Stimulated activated CD8-positive, alpha-beta memory T cell treated with anti-CD3 and anti-CD28 coated beads, Interleukin-4, amount 100 ng/mL, for 1 hour (primary cell): ENCODE measurements at places on chromosomes 4 and X.

- no peak for DNase-seq
Measured at GRCh38 chr4:7343950-7344349, 90.8 kb downstream of the PSAPL1 start.

DNA sequence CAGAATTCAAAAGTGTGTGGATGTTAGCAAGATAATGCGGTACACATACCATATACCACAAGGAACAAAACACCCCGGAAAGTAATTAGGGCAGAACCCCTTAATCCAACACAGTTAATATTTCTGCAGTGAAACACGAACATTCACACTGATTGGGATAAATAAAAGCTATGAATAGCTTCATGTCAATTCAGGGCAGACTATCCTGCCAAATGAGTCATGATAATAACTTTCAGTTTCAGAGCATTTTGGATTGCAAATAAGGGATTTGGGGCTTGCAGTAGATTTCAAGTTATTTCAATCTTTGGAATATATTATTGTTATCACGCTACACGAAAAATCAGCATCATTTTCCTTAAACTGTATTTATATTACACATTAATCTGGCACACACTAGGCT lies 24.3 kb downstream of the IRF2 start:
- no peak for DNase-seq

- DNase-seq = no peak
Measured at GRCh38 chr4:124028182-124028581, 631.6 kb downstream of the SPRY1 start.

- no peak for DNase-seq
Measured at GRCh38 chrX:71515038-71515396, 17.9 kb upstream of the OGT start.

- DNase-seq = no peak
Measured at GRCh38 chr4:33302321-33302720, 2582.2 kb downstream of the PCDH7 start.

GRCh38 chrX:12497832-12498591 lies 293.2 kb upstream of the PRPS2 start:
- no peak for DNase-seq

GRCh38 chrX:43881410-43882293 lies 598 bp downstream of the MAOB start:
- DNase-seq = no peak

- no peak for DNase-seq
Measured at GRCh38 chrX:21383546-21383945, 9.3 kb downstream of the CNKSR2 start.

DNA sequence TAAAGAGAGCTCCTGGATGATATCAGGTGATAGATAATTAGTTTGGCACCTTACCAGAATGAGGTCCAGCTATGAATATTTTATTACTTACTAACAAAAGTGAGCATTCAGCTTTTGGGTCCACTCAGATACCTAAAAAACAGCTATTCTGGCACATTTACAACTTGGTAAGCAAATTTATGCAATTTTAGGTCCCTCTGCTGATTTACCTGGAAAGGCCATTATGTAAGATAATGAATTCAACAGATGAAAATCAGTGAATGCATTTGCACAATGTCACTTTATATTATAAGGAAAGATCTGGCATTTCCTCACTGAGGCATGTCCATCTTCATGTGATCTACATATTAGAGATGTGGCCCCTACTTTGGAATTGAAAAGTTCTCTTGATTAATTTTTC lies 517.0 kb downstream of the SPRY1 start:
- DNase-seq = no peak

DNA sequence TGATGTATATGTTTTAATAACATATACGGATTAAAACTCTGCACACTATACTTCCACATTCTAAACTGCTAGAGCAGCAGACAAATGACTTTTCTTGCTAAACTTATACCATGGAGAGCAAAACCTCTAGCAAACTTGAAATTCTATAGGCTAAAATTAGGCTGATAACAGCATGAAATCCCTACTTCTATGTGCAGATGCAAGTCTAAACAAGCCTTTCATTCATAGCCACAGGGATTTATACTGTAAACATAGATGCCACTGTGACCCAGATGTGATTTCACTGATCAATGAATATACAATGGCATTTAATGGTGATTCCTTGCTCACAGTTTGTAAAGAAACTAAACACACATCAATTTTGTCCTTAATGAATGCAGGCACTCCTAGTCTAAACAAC lies 151.0 kb downstream of the ANTXR2 start:
- DNase-seq = no peak

- DNase-seq = no peak
Measured at GRCh38 chr4:110877778-110878370, 255.0 kb upstream of the PITX2 start.

DNA sequence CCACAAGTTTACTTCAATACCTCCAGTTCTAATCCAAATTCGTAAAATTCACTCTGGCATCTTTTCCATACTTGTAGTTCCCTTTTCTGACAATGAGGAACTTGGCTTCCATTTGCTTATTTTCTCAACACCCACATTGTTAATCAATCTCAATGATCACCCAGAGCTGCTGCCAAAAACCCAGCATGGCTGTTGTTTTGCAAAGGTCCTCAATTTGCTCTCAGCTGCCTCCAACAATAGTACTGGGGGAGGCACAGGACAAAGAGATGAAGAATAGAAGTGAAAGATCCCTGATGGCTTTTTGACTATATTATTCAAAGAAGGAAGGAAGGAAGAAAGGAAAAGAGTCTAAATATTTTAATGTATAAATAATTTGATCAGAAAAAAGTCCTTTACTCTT lies 847.8 kb downstream of the RAPGEF2 start:
- no peak for DNase-seq

DNA sequence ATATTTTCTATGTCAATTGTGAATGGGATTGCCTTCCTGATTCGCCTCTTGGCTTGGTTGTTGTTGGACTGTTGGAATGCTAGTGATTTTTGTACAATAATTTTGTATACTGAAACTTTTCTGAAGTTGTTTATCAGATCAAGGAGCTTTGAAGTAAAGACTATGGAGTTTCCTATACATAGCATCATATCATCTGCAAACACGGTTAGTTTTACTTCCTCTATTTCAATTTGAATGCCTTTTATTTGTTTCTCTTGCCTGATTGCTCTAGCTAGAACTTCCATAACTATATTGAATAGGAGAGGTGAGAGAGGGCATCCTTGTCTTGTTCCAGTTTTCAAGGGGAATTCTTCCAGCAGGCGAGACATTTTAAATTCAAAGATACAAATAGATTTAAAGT lies 226.5 kb downstream of the FBXO8 start:
- no peak for DNase-seq

DNA sequence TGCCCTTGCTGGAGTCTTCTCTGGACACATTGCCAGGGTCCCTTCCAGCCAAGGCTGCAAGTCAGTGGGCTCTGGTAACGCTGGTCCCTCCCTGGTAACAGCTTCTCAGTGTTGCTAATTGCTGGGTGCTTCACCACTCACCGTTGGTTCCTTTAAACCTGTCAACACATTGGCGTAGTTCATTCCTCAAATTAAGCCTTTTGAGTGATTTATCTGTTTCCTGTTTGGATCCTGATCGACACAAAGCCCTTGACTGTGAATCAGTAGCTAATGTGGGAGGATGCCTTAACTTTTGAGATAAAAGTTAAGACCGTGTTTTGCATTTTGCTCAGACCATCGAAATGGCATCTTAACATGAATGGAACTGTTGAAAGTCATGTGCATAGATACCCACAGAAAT lies 125.9 kb downstream of the AMELX start:
- DNase-seq = no peak

DNA sequence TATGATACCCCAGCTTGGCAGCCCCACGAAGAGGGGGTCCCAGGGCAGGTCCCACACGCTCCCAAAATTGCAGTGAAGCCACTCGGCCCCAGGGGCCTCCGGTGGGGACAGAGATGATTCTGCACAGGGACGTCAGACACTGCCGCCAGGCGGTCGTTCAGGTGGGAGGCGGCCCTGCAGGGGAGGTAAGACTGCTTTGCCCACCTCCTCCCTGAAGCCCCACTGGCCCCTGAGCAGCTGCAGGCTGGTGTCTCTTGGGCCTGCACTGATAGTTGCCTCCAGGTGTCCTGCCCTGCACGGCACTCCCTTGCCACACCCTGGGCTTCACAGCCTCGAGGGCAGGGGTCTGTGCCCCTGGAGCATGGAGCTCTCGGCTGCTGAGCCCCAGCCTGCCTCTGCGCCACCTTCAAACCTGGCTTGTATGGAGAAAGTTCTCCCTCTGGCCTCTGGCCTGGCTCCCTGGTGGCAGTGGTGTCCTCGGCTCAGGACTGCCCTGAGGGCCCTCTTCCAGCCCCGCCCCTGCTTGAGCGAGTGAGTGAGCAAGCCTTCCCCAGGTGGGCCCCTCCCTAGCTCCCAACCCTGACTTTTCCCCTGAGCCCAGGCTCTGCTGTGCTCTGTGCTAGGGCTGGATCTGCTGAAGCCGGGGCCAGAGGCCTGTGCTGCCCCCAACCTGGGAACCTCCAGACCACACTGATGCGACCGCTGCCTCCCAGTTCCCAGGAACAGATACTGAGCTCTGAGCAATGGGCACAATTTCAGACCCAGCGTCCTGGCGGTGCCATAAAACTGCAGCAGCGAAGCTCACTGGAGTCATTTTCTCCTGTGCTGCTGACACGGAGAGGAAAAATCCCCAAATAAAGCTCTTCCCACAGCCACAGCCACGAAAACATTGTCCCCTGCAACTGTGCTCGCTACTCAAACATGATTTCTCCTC lies 16.1 kb downstream of the ADRA2C start:
- DNase-seq = no peak

GRCh38 chr4:78629991-78630541 lies 78.5 kb downstream of the ANXA3 start:
- no peak for DNase-seq

GRCh38 chrX:118666521-118666920 lies 60.9 kb upstream of the IL13RA1 start:
- no peak for DNase-seq

GRCh38 chr4:84221704-84222103 lies 277.4 kb downstream of the NKX6-1 start:
- DNase-seq = no peak

DNA sequence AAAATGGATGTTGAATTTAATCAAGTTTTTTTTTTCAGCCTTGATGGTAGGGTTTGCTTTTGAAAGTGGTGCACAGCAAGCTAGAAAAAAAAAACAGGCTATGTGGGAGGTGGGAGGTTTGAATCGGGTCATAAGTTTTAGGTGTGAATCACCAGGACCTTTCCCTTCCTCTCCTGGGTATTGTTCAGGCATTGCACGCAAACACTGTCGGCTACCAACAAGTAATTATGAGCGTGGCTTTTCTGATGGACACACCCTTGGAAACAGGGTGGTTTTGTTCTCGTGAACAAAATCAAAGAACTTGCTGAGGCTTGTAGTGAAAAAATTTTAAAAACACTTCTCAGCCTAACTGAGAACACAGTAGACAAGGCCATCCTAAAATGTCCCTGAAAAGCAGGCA lies 18.1 kb downstream of the PIR start:
- no peak for DNase-seq

GRCh38 chrX:39491548-39492297 lies 606.0 kb downstream of the BCOR start:
- DNase-seq = no peak

DNA sequence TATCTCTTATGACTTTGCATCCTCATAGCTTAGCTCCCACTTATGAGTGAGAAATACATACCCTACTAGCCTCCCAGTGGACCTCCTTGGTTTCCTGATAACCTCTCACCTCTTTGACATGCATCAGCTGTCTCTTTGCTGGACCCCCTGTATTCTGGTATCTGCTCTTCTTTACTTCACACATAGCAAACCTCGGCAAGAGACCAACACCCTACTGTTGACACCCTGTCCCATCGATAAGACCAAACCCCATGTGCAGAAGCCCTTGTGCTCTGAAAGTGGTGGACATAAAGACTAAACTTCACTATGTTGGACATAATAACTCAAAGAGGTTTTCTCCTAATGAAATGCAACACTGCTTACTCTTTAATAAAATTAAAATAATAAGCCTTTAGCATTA lies 75.7 kb downstream of the RNF150 start:
- no peak for DNase-seq

DNA sequence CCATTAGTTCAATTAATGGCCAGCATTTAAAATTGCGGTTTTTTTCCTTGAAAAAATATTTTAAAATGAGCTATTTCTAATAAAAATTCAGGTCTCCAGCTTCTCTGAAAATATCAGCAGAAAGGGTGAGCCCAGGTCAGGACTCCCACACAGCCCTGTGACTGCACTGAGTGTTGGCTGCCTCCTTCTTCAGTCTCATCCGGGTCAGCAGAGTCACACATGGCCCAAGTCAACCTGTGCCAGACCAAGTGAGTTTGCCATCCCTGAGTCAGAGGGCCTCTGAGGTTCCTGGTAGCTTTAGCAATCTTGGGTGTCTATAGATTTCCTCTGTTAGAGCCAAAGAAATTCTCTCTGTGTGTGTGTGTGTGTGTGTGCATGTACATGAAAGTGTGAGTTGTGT lies 22.1 kb upstream of the MSX1 start:
- DNase-seq = no peak

- no peak for DNase-seq
Measured at GRCh38 chrX:49077941-49078340, 1.7 kb downstream of the WDR45 start.

GRCh38 chr4:121096629-121097028 lies 24.3 kb upstream of the NDNF start:
- DNase-seq = no peak

GRCh38 chrX:133609166-133609565 lies 193.9 kb upstream of the GPC4 start:
- DNase-seq = no peak

- no peak for DNase-seq
Measured at GRCh38 chr4:114100288-114101031, 121.0 kb upstream of the ARSJ start.

DNA sequence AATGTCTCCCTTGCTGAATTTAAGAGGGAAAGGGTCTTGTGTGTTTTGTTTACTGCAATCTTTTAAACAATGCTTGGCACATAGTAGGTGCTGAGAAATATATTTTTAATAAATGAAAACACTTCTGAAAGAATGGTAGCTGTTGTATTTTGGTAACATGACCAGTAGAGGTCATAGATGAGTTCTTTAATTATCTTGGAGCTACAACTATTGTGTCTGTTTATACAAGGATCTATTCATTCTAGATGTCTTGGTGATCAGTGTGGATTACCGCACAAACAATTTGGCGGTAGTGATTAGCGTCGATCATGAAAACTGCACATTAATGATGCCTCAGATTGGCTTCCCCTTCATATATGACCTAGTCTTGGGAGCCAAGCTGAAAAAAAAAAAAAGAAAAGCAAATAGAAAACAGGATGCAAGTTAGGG lies 21.4 kb upstream of the SCRG1 start:
- DNase-seq = no peak

DNA sequence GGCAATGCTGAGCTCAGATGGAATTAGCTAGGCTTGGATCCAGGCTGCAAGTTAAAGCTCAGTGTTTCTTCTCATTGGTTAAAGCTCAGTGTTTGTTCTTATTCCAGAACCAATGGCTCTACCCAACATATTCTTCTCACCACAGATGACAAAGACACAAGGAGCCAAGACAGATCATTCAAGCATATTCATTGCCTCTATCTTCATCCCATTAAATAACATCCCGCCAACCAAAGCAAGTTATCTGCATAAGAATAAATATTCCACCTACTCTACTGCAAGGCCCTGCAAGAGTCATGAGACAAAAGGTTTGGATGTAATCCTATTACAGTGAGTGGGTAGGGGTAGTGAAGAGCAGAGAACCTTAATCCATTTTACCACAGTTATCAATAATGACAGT lies 766.5 kb downstream of the C4orf33 start:
- no peak for DNase-seq
